ENCODE measurements at places on chromosomes 4 and X. TPM values are rescaled to one million over a fixed set of nuclear protein-coding genes. Genes with fewer than 3 reads are reported as not detected.

TMPRSS11F gene
- not detected for total RNA-seq

- DNase-seq: no peak
Observed at GRCh38 chr4:3744901-3745300, 21.3 kb upstream of the ADRA2C start.

GRCh38 chr4:69649207-69649606 is 3.8 kb downstream of the UGT2A1 start:
- no peak for DNase-seq

GRCh38 chr4:69876071-69876470 is 16.1 kb upstream of the SULT1E1 start:
- DNase-seq: no peak

EOLA1 gene
- 11.1 TPM for total RNA-seq

PABPC4L gene
- total RNA-seq: 2.2 TPM

- DNase-seq: peak; percentile 55
Observed at GRCh38 chr4:3451956-3452355, 10.2 kb downstream of the HGFAC start.

DACH2 gene
- not detected for total RNA-seq

SLC4A4 gene
- 2.4 TPM for total RNA-seq

DNA sequence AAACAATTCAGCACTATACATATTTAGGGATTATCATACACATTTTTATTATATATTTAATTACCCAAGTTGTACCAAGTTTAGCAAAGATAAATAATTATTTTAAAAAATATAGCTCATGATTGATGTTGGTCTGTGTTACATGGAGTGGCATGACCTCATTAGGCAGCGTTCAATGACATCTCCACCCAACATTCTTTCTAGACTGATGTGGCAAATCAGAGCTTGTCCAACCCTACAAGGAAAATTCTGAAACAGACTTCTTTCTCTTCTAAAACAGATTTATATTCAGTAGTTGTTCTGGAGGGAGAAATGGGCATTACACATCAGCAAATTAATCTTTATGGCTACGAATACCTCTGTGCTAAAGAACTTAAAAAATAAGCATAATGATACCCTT is 189.7 kb downstream of the PDGFC start:
- DNase-seq: peak; percentile 47

GRCh38 chrX:84320614-84321013 is 132.6 kb upstream of the RPS6KA6 start:
- peak; percentile 13 for DNase-seq

DNA sequence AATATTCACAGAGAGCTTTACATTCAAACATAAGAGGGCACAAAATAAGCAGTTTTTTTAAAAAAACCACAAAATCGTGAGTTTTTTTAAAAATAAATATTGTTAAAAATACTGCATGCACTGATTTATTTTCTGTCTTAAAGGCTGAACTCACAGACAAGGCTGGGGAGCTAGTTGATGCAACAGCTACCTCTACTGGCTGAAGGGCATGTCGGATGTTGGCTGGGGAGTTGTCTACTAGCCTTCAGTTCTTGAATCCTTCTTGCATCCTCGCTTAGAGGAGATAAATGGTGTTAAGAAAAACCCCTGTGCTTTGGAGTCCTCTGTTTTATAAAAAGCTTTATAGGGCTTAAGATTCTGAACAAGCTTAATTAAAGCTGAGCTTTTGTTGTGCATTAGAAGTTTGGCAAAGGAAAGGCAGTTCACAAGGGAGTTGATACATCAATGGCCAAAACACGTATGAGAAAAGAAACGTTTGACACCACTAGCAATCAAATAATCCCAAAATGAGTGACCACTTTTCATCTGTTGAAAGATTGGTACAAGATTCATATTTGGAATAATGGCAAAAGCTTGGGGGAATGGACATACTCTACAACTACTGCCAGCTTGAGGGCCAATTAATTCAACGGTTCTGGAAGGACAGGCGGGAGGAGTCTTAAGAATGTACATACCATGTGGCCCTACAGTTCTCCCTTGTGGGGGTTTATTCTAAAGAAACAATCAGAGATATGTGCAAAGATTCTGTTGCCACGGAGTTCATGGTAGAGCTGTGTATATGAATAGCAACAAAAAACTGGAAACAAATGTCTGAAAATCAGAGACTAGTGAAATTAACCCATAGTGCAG is 94.7 kb downstream of the SEL1L3 start:
- DNase-seq: peak; percentile 84

FGA gene
- total RNA-seq: not detected

DNA sequence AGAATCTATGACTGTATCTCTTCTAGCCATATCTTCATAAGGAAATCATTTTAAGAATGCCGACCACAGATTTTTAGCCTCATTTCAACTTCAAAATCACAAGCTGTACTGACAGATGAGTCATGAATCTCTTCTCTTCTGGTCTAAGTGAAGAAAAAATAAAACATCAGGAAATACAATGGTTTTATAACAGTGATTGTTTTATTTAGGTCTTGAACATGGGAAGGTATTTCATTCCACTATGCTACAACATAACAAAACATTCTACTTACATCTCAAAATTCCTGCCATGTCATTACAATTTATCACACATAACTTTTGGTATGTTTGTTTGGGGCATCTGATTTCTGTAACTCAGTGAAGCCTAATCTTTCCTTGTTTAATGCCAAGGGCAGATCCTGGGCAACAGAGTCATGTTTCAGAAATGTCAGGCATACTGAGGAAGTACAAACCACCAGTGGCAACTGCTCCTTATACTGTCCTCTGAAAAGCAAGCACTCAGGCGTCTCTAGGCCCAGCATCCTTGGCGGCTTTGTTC is 325.0 kb downstream of the PDHA2 start:
- DNase-seq: peak; percentile 32

SMPX gene
- not detected for total RNA-seq

NALF2 gene
- not detected for total RNA-seq
